ENCODE measurements at places on chromosomes 2 and 18.

- peak; percentile 59 for DNase-seq
Measured at GRCh38 chr18:68623342-68623741, 91.6 kb downstream of the TMX3 start.

DNA sequence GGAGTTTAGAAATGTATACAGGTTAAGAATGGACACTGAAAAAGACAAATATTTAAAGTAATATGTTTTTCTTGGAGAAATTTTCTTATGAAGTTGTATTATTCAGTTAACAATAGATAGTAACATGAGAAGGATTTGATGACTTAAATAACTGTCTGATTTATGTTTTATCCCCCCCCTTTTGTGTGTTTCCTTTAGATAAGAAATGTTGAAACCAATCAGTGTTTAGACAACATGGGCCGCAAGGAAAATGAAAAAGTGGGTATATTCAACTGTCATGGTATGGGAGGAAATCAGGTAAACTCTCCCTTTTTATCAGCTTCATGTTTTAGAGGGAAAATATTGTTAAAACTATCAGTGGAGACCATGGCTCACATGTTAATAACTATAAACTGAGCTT, 289.7 kb upstream of the KCNJ3 start:
- DNase-seq, result no peak

- no peak for DNase-seq
Measured at GRCh38 chr18:61203151-61203550, 130.1 kb upstream of the CDH20 start.

DNA sequence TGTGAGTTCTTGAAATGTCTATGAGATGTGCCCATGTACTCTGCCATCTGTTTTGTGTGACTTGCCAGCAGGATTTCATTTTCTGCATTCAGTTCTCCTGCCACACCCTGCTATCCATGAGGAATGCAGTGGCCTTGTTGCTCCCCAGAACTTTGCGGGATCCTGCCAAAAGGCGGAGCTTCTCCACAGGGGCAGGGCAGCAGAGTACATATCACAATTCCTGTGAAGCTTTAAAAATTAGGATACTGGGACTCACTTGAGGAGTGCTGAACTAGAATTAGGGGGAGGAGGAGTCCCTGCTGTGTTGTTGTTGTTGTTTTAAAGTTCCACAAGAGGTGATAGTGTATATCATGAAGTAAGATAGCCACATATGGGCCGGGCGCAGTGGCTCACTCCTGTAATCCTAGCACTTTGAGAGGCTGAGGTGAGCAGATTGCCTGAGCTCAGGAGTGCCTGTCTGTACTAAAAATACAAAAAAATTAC, 76.4 kb downstream of the TANC1 start:
- peak; percentile 25 for DNase-seq

DNA sequence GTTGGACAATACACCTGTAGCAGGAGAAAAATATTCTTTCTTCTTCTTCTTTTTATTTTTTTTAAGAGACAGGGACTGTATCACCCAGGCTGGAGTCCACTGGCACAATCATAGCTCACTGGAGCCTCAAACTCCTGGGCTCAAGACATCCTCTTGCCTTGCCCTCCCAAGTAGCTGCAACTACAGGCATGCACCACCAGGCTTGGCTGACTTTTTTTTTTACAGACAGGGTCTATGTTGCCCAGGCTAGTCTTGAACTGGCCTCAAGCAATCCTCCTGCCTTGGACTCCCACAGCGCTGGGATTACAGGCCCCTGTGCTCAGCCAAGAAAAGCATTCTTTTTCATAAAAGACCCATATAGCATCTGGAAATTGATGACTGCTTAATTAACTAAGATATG, 17.1 kb upstream of the ARHGAP28 start:
- DNase-seq, result no peak

- no peak for DNase-seq
Measured at GRCh38 chr2:19171409-19171808, 187.0 kb downstream of the OSR1 start.

- DNase-seq, result no peak
Measured at GRCh38 chr2:68196120-68196716, 38.5 kb downstream of the PNO1 start.

GRCh38 chr2:238382381-238382781, 44.3 kb upstream of the ASB1 start:
- DNase-seq, result no peak

DNA sequence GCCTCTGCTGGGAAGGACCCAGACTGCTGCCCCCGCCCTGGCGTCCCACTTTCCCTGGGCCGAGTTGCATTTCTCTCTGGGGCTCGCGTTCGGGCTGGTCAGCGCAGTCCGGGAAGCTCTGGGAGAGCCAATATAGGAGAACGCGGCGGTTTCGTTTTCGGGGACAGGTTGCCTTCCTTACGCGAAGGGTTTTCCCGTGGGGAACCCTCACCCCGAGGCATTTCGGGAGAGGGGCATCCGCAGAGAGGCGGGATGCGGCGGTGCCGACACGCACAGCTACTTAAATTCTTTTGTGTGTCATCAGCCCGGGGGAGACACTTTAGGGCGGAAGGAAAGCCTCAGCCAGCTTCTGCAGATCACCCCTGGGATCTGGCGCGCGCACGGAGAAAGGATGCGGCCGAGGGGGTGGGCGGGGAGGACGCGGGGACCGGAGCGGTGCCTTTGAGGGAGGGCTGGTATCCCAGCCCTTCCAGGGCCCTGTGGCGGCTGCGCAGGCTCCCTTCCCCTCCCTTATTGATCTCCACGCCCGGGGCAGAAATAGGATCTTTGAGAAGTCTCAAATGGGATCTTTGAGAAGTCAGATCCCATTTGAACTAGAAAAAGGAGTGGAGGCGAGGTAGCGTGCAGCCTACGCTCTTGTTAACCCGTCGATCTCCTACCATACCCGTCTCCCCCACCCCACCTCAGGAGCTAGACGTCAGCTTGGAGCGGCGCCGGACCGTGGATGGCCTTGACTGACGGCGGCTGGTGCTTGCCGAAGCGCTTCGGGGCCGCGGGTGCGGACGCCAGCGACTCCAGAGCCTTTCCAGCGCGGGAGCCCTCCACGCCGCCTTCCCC, 1.2 kb downstream of the GATA6 start:
- no peak for DNase-seq

DNA sequence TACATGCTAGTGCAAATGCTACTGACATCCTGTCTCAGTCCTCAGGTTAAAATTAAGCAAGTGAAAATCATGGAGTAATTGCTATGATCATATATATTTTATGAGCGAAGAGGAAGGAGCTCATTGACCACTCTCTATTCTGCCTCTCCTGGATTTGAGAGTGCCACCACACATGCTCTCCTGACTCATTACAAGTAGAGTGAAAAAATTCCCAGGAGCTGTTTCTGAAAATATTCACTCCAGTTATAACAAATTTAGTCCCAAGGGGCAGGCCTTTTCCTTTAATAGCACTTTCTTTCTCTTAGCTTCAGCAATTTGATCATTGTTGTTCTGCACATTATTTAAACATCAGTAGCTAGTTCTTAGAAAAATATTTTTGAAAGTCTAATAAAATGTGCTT, 155.0 kb upstream of the MAPRE2 start:
- no peak for DNase-seq

All from iPS-NIHi11 (cell line).